ENCODE measurements at places on chromosomes 1 and 21. TPM values are rescaled to one million over a fixed set of nuclear protein-coding genes. Genes with fewer than 3 reads are reported as not detected.
A peak's percentile ranks its signal among the peaks of the same experiment; 100 is the strongest.

Gene LMX1A
- polyA plus RNA-seq = not detected

Gene LAPTM5
- polyA plus RNA-seq = 5.4 TPM

Gene KIF21B
- polyA plus RNA-seq = 0.19 TPM

Gene SPOCD1
- 2.8 TPM for polyA plus RNA-seq

Gene LRRC8B
- 4.6 TPM for polyA plus RNA-seq

Gene PGLYRP3
- polyA plus RNA-seq = not detected

Gene C4BPA
- 12.4 TPM for polyA plus RNA-seq

Gene HTR6
- polyA plus RNA-seq = not detected

DNA sequence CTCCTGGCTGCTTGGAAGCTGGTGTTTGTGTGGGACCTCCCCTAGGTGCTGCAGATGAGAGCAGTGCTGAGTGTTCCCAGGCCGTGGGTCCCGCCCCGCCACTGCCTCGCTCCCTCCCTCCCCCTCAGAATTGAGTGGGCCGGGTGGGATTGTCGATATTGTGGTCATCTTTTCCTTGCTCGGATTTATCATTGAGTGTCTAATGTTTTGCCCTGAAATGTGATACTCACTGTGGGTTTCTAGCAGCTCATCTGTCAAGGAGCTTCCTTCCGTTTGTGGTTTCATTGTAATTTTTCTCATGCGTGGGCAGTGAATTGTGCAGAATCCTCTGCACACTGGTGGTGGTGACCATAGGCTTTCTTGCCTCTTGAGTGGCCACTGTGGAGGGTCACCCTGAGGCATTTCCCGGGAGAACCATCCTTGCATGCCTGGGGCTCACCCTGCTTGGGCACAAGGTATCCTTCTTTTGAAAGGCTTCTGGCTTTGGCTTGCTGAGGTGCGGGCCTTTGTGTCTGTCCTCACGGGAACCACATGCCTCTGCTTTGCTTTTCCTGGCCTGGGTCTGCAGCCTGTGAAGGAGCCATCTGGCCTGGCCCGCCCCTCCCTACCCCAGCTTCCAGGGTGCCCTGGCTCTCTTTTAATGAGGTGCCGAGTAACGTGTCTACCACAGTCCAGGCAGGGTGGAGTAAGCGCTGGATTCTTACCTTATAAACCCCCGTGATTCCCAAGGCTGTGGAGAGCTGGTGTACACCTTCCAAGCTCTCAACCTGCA is 25.6 kb downstream of the SLX9 start:
- DNase-seq = no peak

GRCh38 chr1:31531177-31531999 is 44.9 kb upstream of the TINAGL1 start:
- DNase-seq = no peak

DNA sequence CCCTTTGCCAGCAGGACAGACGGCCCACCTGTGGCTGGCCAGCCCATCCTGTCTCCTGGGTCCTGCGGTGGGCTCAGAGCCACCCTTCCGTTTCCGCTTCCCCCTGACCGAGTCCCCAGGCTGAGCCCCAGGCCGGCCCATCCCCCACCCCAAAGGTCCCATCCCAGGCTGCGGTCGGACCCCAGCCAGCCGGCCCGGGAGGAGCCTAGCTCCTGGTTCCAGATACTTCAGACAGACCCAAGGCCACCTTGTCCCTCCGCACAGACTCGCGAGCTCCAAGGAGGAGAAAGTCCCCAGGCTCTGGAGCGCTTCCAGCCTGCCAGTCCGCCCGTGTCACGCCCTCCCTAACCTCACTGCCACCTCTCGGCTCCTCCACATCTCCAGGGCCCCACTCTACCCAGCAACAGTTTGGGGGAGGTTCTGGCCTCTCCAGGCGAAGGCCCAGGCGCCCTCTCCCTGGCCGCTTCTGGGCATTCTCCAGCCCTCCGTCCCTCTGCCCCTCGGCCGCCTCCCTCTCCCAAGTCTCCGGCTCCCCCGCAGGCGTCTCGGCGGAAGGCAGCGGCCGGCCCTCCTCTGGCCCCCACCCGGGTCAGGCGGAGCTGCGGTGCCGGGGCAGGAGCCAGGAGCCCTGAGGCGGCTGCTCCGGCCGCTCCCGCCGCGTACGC is 835 bp downstream of the LRRN2 start:
- DNase-seq = no peak

DNA sequence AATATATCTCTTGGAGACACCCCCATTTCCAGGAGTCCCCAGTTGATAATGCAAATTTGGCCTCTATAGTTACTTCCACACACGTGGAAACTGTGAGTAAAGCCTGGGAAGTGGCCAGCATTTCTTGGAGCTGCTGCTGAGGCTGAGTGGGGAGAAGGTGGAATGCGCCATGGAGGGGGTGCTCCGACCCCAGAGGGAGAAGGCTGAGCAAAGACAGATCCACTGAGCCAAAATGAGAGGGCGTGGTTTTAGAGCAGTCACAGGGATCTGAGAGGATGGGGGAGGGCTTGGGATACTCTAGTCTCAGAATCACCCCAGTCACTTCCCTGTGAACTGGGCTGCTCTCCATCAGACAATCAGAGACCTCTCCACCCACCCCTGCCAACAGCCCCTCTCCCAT is 38.7 kb downstream of the TRIM62 start:
- DNase-seq = peak; percentile 23

DNA sequence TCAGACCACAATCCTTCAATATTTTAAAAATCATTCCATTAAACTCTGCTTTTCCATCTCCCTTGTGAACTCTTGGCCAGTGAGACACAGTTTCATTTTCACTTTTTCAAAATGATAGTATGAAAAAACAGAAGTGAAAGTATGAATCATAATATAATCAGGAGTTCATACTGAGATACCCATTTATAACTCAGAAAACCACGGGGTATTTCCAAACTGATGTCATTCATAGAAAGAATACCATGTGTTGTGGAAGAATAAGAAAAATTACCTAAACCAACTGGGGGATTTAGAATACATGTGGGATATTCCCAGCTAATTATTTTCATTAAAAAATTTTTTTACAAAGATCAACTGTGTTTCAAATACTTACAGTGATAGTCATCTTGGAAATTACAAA is 149.9 kb downstream of the MRPL39 start:
- peak; percentile 5 for DNase-seq

- no peak for DNase-seq
These were observed 43.4 kb downstream of the GNPAT start for GRCh38 chr1:231284441-231284840.

GRCh38 chr1:220182656-220183055 is 88.7 kb downstream of the IARS2 start:
- DNase-seq = no peak

DNA sequence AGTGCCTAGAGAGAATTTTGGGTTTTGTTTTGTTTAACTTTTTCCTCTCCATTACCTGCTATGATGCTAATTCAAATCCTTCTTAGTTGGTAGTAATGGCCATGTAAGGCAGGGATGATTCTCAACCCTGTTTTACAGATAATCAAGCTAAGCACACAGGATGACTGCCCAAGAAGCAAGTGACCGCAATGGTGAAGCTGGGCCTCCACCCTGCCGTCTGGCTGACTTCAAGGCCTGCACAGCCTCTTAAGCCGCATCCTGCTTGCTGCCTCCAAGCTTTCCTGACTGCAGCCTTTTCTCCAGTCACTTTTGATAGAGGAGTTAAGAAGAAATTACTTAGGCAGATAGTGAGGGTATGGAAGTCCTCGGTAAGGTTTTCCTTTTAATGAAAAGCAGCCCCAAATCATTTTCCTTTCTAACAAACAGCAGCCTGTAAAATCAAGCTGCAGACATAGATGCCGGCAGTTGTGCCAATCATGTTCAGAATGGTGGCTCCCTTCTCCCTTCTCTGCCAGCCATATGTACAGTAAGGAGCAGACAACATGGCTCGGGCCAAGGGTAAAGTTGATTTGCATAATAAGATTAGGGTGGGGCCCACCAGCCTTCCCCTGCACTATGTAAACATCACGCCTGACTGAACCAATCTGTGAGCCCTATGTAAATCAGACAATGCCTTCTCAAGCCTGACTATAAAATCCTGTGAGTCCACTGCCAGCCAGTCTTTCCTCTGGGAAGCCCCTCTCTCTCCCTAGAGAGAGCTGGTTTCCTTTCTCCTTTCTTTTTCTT is 8.8 kb upstream of the CTBS start:
- DNase-seq = peak; percentile 72

DNA sequence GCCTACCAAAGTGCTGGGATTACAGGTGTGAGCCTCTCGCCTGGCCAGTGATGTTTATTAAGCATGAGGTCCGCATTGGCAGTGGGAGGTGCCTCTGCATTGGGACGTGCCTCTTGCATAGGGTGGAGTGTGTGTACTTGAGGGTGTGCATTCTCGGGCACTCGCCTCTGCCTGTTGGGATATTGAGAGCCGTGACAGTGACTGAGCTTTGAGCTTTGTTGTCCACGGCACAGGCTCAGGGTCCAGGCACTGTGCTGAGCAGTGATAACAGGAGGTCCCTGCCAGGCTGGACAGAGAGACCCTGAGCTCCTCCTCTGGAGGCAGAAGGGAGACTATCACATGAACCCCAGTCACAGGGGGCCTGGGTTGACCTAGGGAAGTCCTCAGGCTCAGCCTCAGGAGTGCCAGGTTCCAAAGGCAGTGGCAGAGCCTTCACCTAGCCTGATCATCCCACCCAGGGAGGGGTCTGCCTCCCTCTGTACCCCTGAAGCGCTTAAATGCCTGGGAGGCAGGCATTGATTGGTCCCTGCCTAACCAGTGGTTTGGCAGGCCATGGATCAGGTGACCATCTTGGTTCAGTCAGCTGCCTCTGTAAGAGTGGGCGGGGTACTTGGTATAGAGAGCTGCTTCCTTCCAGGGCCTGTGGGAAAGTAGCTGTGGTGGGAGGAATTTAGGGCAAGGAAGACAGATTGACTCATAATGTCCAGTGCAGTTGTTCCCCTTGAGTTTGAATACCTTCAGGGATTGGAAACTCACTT is 213.8 kb upstream of the TMEM51 start:
- no peak for DNase-seq

- DNase-seq = no peak
These were observed 2.6 kb upstream of the DDR2 start for GRCh38 chr1:162629651-162630050.

GRCh38 chr1:174828264-174828663 is 171.5 kb upstream of the CACYBP start:
- DNase-seq = no peak

All from hepatocyte (in vitro differentiated cells).